ENCODE measurements at places on chromosomes 11 and 22.

GRCh38 chr11:121451178-121451985 is 732 bp upstream of the SORL1 start:
- DNase-seq = no peak

GRCh38 chr11:123532131-123532530 is 102.1 kb downstream of the GRAMD1B start:
- no peak for DNase-seq

DNA sequence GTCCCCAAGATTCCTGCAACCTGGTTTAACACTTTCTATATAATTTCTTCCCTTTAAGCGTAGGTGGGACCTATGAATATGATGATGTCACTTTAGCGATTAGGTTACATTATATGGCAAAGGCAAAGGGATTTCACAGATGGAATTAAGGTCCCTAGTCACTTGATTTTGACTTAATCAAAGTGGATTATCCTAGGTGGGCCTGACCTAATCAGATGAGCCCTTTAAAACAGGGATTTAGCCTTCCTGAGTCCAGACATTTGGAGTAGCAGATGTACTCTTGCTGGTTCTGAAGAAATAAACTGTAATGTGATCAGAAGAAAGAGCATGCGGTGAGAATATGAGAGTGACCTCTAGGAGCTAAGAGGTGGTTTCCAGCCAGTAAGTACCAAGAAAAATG is 67.8 kb upstream of the LIN7C start:
- no peak for DNase-seq

DNA sequence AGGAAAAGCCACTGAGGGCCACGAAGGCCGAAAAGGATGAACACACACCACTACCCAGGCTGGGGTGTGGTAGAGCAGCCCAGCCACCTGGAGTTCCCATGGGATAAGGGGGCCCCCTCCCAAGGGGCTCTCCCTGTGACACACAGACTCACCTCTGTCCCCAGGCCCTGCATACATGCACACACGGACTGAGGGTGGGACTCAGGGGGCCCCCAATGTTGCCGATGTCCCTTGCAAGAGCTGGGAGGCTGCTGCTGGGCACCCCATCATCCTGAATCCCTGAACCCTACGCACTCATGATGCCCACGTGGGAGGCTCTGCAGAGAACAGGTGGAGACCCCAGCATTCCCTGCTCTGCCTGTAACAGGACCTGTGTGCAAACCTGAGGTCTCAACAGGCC is 14.5 kb downstream of the SHANK2 start:
- no peak for DNase-seq

- DNase-seq = no peak
Measured at GRCh38 chr11:132423266-132423665, 1052.9 kb downstream of the NTM start.

DNA sequence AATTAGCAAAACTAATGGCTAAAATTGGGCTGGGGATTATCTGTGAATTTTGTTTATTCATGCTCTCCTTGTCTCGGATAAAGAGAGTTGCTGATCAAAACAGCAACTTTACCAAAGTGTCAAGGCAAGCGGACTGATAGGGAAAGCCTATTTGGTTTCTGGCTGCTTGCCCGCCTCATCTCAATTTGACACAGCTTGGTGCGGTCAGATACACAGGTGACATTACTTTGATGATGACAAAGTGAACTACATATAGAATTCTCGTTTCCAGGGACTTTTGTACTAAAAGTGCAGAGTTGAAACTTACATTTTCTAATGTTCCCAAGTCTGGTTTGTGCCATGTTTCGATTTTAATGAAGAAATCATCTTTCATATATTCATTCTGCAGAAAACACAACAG is 22.8 kb downstream of the PITPNB start:
- DNase-seq = peak; percentile 69

DNA sequence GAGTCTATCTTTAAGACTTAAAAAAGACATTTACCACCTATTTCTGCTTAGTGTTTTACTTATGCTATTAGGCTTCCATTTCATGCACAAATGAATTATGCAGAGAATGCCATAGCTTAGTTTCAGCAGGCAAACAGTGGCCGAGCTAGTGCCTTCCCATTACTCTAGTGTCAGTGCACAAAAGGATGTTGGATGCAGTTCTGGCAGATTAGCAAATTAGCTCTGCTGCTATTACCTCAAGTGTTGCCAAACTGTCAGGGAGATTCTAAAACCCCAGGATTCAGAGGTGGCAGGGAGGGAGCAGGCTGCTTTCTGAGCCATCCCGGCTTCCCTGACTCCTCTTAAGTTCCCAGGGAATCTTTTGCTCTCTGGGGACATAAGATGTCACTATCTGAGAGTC is 209.4 kb upstream of the NCAM1 start:
- no peak for DNase-seq
